ENCODE measurements at places on chromosomes 4 and X.
A peak's percentile ranks its signal among the peaks of the same experiment; 100 is the strongest.

- no peak for DNase-seq
These were observed 1.3 kb downstream of the USP9X start for GRCh38 chrX:41086627-41086932.

- DNase-seq: peak; percentile 30
These were observed 1001.2 kb downstream of the STIM2 start for GRCh38 chr4:27861802-27862201.

DNA sequence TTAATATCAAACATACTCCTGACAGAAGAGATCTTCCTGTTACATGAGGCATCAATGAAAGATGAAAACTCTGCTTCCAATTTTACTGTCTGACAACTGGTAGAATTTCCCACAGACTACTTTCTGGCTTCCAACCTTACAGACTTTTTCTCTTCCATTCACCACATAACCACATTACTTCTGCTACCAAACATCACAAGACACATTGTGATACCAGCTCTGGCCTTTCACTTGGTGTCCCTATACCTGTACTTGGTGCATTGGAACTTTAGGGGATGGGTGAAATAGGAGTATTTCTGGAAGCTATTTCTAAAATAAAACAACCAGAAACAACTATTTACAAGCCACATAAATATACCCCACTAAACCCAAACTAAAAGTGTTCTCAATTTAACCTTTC lies 20.5 kb downstream of the AMTN start:
- no peak for DNase-seq

GRCh38 chrX:39966176-39966575 lies 131.6 kb downstream of the BCOR start:
- DNase-seq: no peak

DNA sequence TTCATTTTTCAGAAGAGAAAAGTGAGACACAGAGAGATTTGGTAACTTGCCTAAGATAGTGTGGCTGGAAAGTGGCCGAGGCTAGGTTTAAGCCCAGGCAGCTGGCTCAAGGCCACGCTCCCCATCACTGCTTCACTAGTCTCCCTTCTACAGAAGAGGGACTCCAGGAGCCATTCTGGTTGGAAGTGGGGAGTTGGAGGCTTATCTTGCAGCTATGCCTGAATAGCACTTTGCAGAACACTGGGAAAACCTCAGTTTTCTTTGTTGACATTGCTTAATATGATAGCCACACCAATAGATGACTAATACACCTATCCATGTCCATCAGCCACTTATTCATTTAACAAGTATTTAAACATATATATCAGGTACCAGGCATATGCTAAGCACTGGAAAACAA lies 18.5 kb downstream of the LRRC66 start:
- peak; percentile 72 for DNase-seq

DNA sequence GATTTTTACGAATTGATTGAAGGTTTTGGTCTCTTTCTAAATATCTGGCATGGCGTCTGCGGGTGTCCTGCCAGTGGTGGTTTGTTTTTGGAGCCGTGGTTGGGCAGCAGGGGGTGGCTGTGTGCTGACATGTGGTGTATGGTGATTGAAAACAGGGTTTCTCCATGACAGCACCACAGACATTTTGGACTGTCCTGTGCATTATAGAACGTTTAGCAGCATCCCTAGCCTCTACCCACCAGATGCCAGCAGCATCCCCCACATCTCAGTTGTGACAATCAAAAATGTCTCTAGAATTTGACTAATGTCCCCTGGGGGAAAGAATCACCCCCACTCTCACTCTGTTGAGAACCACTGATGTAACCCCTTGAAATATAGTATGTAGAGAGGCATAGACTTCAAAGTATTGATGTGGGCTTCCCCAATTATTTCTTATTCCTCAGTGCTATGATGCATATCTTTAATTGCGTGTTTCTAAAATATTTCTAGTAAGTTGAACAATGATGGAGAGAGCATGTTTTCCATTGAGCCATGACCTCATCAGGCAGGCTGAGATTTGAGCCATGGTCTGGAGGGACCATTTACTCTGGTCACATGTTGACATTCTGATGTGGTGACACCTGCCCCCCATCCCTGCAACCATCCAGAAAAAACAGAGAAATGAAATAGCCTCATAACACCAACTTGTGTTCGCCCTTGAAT lies 77.4 kb upstream of the MID1 start:
- no peak for DNase-seq

DNA sequence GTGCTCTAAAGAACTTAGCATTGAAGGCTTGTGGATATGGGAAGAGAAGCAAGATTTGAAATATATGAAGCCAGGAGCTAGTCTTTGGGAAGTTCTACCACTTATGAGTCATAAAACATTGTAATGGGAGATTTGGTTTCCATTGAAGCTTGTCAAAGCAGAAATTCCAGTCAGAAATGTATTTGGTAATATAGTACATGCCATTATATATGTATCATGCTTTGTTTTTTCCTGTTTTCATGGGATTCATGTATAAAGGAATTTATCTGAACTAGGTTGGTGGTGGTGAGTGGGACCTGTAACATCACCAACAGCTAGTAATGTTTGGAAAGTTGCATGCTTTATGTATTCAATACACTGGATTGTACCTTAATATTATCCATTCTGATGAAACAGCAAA lies 14.6 kb upstream of the DCAF8L2 start:
- peak; percentile 50 for DNase-seq

DNA sequence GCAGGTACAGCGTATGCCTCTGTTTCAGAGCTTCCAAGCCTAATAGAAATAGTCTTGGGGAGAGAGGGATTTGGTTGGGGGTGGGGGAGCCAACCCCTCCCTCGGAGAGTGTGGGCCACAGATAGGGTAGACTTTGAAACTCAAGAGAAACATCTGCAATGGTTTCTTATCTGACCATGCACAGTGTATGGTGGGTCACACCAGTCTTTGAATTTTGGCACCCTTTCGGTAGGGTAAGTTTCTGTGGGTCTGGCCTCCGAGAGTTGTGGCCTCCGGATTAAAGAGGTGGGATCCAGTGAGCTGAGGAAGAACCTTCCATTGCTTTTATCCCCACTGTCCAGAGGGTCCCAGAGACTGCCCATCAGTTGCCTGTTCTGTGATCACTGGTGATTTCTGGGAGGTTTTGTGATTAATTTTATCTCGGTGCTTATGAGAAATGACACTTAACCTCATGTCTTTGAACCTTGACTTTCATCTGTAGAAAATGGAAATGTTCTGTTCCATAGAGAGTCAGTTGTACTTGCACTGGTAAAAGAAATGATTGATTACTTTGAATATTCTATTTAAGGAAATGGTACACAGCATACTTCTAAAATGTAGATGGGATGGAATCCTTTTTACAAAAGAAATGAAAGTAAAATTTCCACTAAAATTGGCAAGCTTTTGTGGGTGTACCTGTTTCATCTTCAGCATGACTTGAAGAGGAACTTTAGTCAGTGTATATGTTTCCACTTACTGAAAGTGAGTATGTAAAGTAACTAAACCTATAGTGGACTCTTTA lies 62.7 kb downstream of the TMEM131L start:
- DNase-seq: no peak

DNA sequence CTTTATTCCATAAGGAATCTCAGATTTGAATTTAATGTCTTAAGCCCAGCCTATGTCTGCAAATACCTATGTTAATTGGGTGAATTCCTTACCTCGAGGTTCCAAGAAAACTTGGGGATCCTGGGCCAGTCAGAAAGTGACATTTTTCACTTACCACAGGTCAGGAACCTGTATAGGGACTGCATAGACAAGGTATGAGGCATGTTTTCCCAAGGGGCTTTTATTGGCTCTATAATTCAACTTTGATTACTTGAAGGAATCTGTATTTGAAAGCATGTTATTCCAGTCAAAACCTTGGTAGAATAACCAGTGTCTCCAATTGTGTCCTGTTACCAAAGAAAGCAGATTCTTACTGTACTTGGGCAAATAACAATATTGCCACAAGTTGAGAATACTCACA lies 8.5 kb upstream of the MPP1 start:
- DNase-seq: no peak

GRCh38 chr4:176945334-176945733 lies 152.6 kb upstream of the VEGFC start:
- no peak for DNase-seq

DNA sequence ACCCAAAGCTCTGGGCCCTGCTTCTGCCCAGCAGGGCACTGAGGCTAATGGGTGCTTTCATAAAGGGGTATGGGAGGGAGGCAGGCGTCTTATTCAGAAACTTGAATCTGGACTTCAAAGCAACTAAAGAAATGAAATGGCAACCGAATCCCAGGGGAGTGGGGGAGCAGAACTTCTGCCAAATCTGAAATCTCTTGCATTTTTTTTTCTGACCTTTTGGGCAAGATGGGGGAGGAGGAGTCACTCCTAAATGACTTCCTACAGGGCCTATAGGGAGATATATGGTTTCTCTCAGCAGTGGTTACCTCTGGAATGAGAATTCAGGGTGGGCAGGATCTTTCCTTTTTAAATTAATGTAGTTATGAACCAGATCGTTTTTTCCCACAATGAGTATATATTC lies 30.6 kb upstream of the KIAA1210 start:
- DNase-seq: no peak

DNA sequence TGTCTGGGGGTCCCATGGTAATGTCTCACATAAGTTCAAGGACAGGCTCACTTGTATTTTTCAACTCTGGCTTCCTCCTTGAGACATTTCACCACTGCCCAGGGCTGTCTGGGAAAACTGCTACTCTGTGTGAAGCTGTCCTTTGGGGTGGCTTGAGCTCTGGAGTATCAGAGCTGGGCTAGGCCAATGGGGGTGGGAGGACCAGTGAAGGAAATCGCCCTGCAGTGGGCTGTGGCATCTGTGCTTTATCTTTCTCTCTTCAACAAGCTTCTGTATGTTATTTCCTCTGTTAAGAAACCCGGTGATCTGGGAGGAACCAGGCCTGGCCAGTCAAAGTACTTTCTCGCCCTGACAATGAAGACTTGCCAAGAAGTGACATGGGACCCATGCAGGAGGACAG lies 87.4 kb downstream of the SMIM20 start:
- no peak for DNase-seq

DNA sequence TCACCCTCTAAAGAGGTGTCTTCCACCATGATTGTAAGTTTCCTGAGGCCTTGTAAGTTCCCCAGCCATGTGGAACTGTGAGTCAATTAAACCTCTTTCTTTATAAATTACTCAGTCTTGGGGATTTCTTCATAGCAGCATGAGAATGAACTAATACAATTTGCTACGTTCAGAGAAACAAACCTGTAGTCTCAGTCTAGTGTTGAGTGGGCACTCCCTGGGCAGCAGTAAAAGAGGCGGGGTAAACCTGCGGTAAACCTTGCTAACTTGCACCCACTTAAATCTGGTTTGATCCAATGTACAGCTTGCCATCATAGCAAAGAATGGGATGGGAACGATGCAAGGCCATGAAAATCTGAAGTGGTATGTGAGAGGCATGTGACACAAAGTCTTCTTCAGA lies 22.4 kb downstream of the GRXCR1 start:
- no peak for DNase-seq

DNA sequence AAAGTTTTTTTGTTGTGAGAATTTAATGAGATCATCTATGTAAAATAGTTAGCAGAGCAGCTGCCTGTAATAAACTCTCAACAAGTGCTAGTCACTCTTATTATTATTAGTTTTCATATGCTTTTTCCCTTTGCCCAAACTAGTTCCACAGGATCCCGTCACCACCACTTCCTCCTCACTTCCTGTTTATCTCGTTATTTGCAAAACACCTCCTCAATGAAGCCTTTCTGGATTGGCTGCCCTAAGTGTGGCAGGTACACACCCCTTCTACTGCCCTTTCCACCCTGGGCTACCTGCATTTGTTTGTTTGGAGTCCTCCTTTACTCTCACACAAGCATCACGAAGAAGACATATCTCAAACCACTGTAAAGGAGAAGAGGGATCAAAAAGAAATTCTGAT lies 54.4 kb upstream of the KLF3 start:
- DNase-seq: no peak

- no peak for DNase-seq
These were observed 7.6 kb downstream of the L1CAM start for GRCh38 chrX:153878345-153878744.

GRCh38 chr4:67394879-67395278 lies 150.4 kb downstream of the CENPC start:
- no peak for DNase-seq

- peak; percentile 19 for DNase-seq
These were observed 49.8 kb downstream of the TBCK start for GRCh38 chr4:106266201-106266600.

- no peak for DNase-seq
These were observed 2.3 kb upstream of the RGS12 start for GRCh38 chr4:3290476-3290875.

- DNase-seq: no peak
These were observed 30.7 kb downstream of the PNMA6E start for GRCh38 chrX:153370293-153371055.

- DNase-seq: no peak
These were observed 97.5 kb downstream of the FANCB start for GRCh38 chrX:14775416-14775815.

GRCh38 chr4:152115794-152116193 lies 355.0 kb upstream of the GATB start:
- DNase-seq: no peak

- no peak for DNase-seq
These were observed 4.6 kb upstream of the HAUS3 start for GRCh38 chr4:2246384-2247127.

- no peak for DNase-seq
These were observed 287.7 kb upstream of the EMCN start for GRCh38 chr4:100805538-100805937.

- DNase-seq: no peak
These were observed 252.8 kb upstream of the SLC7A11 start for GRCh38 chr4:138494931-138495330.

- DNase-seq: no peak
These were observed 31.0 kb downstream of the AREG start for GRCh38 chr4:74475946-74476345.

DNA sequence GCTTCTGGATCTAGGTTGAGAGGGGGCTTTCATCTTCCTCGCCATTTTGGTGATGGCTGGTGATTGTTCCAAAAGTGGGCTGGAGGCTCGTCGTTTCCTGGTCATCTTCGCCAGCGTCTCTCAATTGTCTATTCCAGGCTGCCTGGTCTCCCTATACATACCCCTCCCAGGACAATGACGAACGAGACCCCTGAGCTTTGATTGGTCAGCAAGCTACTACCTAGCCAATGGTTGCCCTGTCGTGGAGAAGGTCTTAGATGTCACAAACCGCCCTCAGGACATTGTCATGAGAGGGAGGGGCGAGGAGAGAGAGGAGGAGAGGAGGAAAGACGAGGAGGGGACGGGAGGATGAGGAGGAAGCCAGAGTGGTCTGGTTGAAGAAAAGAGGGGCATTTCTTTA lies 7.7 kb upstream of the MAGEA4 start:
- DNase-seq: no peak

DNA sequence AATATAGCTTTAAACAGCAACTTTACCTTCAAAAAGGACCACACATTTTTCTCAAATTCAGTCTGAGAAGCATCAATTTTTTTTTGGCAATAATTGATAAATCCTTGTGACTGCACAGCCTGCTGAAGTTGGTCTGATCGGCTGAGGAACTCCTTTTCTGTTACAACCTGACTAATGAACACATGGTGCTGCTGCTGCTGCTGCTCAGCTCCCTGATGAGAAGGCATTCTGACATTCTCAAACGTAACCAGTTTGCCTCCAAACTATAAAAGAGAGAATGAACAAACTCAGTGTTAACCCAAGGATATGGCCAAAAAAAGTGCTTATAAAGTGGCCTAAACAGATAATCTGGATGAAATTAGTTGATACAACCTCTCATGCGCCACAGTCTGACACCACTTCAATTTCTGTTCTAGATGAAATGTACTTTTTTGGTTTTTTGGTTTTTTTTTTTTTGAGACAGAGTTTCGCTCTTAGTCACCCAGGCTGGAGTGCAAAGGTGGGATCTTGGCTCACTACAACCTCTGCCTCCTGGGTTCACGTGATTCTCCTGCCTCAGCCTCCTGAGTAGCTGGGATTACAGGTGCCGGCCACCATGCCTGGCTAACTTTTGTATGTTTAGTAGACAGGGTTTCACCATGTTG lies 26.5 kb downstream of the SEC31A start:
- DNase-seq: no peak
